Naive thymus-derived CD4-positive, alpha-beta T cell (primary cell): ENCODE measurements at places on chromosomes 5 and 9. TPM values are rescaled to one million over a fixed set of nuclear protein-coding genes. Genes with fewer than 3 reads are reported as not detected.
A peak's percentile ranks its signal among the peaks of the same experiment; 100 is the strongest.

- no peak for DNase-seq
Measured at GRCh38 chr5:137078171-137078665, 420.9 kb downstream of the SPOCK1 start.

Gene SLC6A3
- total RNA-seq: 0.07 TPM in 1 of 2 replicates, not detected in the other

- DNase-seq: peak; percentile 47
Measured at GRCh38 chr5:140402258-140403074, 833 bp downstream of the ANKHD1 start.

- DNase-seq: no peak
Measured at GRCh38 chr9:13755551-13755950, 476.1 kb upstream of the MPDZ start.

DNA sequence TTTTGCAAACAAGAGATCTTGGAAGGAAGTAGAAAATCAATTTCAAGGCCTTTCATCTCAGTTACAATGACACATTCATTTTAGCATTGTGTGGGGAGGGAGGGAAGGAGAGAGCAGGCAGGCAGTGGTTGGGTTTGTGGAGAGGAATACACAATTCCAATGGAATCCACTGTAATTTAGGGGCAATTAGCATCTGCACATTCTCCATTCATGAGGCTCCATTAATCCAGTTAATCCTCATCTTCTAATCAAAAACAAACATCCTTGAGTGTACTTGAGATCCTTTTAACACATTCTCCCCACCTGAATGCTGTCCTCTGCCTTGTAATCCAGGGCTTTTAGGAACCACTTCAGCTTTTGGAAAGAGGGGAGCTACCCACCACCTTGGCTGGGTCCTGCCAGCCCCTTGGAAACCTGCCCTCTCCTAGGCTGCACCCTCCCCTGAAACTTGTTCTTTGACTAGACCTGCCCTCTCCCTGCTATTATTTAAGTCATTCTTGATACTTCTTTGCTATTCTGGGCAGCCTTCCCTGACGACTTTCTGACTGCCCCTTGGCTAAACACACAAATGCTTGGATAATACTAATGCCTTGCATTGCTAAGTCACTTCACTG lies 271.2 kb downstream of the SLIT3 start:
- DNase-seq: no peak

DNA sequence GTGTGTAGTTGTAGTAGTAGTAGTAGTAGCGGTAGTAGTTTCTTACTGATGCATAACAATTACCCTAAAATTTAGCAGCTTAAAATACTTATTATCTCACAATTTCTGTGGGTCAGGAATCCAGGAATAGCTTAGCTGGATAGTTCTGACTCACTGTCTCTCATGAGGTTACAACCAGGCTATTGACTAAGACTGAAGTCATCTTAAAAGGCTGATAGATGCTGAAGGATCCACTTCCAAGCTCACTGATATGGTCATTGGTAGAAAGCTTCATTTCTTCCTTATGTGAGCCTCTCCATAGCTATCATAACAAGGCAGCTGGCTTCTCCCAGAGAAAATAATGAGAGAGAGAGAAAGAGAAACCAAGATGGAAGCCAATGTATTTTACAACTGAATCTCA lies 147.5 kb upstream of the FBXL17 start:
- no peak for DNase-seq

DNA sequence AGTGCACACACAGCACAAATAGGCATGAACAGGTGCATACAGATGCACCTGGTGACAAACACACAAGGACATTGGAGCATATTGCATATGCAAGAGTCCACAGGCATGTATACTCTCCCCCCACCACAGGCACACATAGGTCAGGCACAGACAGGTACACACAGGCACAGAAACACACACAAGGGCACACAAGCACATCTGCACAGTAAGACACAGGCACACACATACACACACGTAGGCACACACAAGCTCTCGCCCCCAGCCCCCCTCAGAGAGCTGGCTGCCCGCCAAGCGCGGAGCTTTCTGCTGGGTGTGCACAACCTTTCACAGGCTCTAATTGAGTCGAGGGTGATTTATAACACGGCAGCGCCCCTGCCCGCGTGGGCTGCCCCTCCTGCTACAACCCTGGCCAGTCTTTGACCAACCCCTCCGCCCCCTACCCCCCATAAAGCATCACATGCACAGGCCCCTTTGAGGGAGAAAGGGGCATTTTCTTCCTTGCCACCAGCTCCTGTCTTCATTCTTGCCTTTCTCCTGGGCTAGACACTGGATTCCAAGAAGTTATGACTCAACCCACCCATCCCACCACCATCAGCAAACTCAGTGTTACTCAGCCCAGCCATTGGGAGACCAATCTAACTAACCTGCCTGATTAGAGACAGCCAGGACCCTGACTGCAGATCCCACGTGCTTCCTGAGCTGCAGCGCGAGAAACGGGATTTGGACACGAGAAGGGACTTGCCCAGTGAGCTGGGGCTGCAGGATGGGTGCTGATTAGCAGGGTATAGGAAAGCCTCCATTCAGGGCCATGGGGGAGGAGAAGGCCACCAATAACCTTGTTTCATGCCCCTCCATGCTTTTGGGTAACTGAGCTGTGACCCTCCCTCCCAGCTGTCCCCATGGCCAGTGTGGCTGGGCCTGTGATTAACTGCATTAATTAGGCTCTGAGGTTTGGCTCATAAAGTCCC lies 42.8 kb upstream of the PSD2 start:
- DNase-seq: no peak

- DNase-seq: no peak
Measured at GRCh38 chr5:136070486-136071285, 41.9 kb downstream of the TGFBI start.

DNA sequence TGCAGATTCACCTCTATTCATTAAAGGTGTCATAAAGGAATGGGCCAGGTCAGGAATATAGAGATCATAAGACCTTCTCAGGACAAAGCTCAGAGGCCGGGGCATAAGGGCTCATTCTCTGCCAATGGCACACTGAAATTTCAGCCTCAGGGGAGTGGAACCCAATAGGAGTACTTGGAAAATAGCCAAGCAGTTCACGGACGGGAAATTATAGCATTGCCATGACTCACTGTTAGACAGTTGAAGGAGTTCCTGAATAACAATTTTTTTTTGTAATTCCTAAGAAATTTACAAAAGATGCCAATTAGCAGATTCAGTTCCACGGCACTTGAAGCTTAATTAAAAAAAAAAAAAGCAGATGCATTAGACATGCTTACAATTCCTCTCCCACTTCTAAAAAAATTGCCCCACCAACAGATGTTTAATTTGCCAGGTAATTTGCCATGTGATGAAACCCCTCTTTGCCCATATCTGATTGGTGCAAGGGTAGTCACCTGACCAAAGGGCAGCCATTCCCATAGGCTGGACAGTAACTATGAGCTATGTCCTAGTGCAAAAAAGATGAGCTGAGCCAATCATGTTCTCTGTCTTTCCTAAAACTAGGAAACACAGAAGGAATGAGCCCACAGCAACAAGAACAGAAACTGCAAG lies 58.6 kb downstream of the PTCD2 start:
- no peak for DNase-seq

- no peak for DNase-seq
Measured at GRCh38 chr5:65184780-65185179, 296.9 kb downstream of the ADAMTS6 start.
